ENCODE measurements at places on chromosomes 5 and 9.
A peak's percentile ranks its signal among the peaks of the same experiment; 100 is the strongest.

DNA sequence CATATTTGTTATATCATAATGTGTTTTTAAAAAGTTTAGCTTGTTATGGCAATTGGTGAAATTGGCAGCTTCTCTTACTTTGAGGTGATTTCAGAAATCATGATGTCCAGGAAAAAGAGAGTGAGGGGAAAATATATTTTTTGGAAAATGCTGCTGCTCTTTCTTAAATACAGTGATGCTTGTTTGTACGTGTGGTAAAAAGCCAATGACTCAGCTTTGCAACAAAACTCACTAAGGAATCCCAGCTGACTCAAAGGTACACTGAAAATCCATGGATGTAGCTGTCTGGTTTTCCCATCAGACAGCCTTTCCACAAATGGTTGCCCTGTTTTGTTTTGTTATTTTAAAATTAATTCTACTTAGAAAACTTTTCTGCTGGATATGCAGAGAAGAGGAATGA, 306.4 kb upstream of the PAPPA start:
- no peak for DNase-seq
- H3K27ac ChIP-seq, result no peak overlapping the region
- H3K4me1 ChIP-seq, result no peaks in the 10 kb centered on the region
- no peak overlapping the region for H3K4me3 ChIP-seq
- H3K36me3 ChIP-seq, result no peaks in the 10 kb centered on the region

GRCh38 chr9:78295731-78296130, 1.2 kb upstream of the PSAT1 start:
- no peaks in the 10 kb centered on the region for H3K27me3 ChIP-seq
- peak overlapping the region; percentile 91 for H3K4me3 ChIP-seq
- peaks cover 17% of the 10 kb centered on the region for H3K36me3 ChIP-seq
- H3K4me1 ChIP-seq, result peaks cover 61% of the 10 kb centered on the region

- DNase-seq, result no peak
- H3K27me3 ChIP-seq, result peaks cover 1% of the 10 kb centered on the region
- no peaks in the 10 kb centered on the region for H3K4me1 ChIP-seq
- no peak overlapping the region for H3K4me3 ChIP-seq
- no peak overlapping the region for H3K27ac ChIP-seq
- H3K36me3 ChIP-seq, result no peaks in the 10 kb centered on the region
Observed at GRCh38 chr5:160919626-160920025, 67.6 kb upstream of the ATP10B start.

- H3K4me1 ChIP-seq, result no peaks in the 10 kb centered on the region
- H3K27me3 ChIP-seq, result no peaks in the 10 kb centered on the region
- no peaks in the 10 kb centered on the region for H3K36me3 ChIP-seq
- H3K4me3 ChIP-seq, result no peak overlapping the region
- no peak for DNase-seq
Observed at GRCh38 chr9:8224381-8224801, 424.8 kb upstream of the DMAC1 start.

DNA sequence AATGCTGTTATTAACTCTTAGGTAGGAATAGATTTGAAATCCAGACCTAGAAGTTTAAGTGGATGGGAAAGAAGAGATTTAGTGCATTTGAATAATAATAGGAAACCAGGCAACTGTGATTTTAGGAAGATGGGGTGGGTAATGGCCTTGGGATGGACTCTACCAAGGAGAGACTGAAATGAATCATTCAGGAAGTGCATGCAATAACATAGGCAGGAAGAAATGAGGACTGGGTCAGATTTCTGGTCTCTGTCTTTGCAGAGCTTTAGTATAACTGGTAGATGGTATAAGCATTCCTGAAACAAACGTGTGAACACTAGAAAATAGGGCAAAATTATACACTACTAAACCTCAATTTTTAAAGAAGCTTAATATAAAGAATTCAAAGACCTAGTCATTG, 274.4 kb upstream of the CLINT1 start:
- no peaks in the 10 kb centered on the region for H3K4me1 ChIP-seq
- H3K36me3 ChIP-seq, result no peaks in the 10 kb centered on the region
- H3K4me3 ChIP-seq, result no peak overlapping the region
- peaks cover 1% of the 10 kb centered on the region for H3K27me3 ChIP-seq

DNA sequence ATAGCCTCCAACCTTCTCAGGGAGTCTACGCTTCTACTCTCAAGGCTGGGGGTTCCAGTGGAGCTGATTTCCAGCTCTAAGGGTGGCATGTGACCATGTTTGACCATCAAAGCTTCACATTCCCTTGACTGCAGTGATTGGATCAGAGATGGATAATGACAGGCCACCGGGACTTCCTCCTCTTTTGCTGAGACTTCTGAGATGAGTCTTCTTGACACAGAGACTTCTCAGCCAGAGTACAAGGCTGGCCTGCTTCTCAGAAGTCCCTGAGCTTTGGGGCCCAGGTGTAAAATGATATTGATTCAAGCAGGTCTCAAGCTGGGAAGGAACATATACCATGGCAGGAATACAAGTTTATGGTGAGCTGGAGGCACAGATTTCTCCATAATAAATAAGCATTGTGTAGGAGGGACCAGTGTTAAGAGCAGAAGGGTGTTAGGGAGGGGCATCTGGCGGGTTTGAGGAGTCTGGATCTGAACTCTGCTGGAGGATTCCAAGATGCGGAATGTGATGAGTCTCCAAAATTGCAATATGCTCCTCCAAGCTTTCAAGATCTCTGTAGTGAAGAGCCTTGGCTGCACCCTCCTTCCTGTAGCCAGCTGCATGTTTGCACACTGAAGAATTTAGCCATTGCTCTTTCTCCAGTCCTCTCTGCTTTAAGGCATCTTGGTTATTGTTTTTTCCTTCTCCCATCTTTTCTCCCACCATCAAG, 41.7 kb upstream of the HSD17B4 start:
- DNase-seq, result no peak
- H3K4me3 ChIP-seq, result no peak overlapping the region
- peaks cover 40% of the 10 kb centered on the region for H3K4me1 ChIP-seq
- peaks cover 2% of the 10 kb centered on the region for H3K27me3 ChIP-seq

GRCh38 chr5:77921094-77921768, 145.1 kb upstream of the TBCA start:
- H3K36me3 ChIP-seq, result no peaks in the 10 kb centered on the region
- no peak overlapping the region for H3K27ac ChIP-seq
- DNase-seq, result no peak
- H3K27me3 ChIP-seq, result peaks cover 2% of the 10 kb centered on the region

DNA sequence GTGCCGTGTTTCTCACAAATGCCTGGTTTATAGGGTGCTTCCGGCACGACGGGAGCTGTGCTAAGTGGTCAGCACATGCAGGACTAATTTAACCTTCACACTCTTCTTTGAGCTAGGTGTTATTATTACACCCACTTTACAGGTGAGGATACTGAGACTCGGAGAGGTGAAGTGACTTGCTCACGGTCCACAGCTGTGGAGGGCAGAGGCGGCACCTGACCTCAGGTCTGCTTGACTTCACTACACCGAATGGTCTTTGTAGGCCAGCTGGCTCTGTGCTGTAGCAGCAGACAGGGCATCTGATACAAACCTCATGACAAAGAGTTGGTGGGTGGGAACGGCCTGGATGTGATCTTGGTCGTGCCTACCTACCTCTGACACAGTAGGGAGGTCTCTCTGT, 102.0 kb upstream of the BOD1 start:
- peaks cover 5% of the 10 kb centered on the region for H3K27me3 ChIP-seq
- H3K36me3 ChIP-seq, result no peaks in the 10 kb centered on the region
- H3K4me3 ChIP-seq, result no peak overlapping the region
- H3K4me1 ChIP-seq, result no peaks in the 10 kb centered on the region
- DNase-seq, result no peak

DNA sequence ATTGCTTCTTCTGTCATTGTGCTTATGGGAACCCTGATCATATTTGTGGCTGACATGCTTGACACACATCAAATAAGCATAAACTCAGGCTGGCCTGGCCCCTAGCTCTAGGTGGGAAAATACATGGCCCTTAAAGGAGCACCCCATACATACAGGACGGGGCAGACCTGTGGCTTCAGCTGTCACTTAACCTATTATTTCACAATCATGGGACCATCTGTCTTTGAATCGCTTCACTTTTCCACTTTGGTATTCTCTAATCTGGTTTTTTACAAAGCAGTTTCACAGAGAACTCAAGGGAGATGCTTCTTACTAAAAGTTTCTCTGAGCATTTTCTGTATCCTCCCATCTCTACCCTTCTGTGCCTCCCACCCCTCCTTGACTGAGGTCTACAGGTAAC, 34.6 kb upstream of the LRRTM2 start:
- H3K36me3 ChIP-seq, result peaks cover 9% of the 10 kb centered on the region
- no peak for DNase-seq
- H3K4me1 ChIP-seq, result peaks cover 6% of the 10 kb centered on the region
- no peak overlapping the region for H3K27ac ChIP-seq

GRCh38 chr9:14238518-14238917, 75.4 kb downstream of the NFIB start:
- H3K36me3 ChIP-seq, result no peaks in the 10 kb centered on the region
- no peaks in the 10 kb centered on the region for H3K4me1 ChIP-seq
- no peak overlapping the region for H3K4me3 ChIP-seq
- no peaks in the 10 kb centered on the region for H3K27me3 ChIP-seq
- DNase-seq, result no peak

DNA sequence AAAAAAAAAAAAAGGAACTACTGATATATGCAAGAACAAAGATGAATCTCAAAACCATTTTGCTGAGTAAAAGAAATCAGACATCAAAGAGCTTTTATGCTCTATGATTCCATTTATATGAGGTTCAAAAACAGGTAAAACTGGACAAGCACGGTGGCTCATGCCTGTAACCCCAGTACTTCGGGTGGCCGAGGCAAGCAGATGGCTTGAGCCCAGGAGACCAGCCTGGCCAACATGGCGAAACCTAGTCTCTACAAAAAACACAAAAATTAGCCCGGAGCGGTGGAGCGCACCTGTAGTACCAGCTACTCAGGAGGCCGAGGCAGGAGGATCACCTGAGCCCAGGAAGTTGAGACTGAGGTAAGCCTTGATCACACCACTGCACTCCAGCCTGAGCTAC, 7.8 kb downstream of the PTBP3 start:
- no peak for DNase-seq
- peaks cover 50% of the 10 kb centered on the region for H3K4me1 ChIP-seq
- no peak overlapping the region for H3K27ac ChIP-seq
- no peaks in the 10 kb centered on the region for H3K27me3 ChIP-seq
- no peak overlapping the region for H3K4me3 ChIP-seq
- peaks cover 37% of the 10 kb centered on the region for H3K36me3 ChIP-seq

DNA sequence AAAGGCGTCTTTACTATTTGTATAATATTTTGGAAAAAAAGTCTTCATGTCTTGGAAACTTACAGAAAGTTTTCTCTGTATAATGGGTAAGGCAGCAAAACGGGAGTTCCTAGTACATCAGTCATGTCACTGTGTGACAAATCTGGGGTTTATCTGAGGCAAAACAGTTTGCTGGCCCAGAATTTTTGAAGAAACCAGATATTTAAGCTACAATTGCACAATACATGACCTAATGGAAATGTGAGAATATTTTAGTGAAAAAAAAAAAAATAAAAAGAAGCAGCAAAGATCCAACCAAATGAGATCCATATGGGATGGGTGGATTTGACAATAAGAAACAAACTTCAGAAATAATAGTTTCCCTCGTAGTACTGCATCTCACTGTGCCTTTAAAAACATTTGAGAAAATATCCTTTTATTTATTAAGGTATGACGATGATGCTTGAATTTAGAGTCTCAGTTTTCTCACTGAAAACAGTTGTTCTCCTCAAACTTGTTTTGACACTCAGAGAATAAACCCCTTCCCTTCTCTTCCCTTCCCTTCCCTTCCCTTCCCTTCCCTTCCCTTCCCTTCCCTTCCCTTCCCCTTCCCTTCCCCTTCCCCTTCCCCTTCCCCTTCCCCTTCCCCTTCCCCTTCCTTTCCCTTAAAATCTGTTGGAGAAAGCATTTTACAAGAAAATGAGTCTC, 180.5 kb upstream of the TUT7 start:
- no peaks in the 10 kb centered on the region for H3K36me3 ChIP-seq
- H3K4me1 ChIP-seq, result no peaks in the 10 kb centered on the region
- no peak for DNase-seq
- no peak overlapping the region for H3K27ac ChIP-seq

DNA sequence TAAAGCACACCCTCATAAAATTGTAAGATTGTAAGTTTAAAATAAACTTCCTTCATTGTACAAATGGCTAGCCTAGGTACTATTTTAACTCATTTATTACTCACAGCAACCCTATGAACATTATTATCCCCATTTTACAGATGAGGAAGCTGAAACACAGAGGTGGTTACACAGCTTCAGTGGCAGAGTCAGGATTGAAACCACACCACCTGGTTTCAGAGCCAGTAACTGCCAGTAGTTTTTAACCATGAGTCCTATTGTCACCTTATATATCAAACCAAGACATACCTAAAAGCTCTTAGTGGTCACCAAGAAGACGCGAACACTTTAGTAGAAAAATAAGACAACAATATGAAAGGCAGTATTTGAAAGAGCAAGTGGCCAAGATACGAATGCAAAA, 16.1 kb downstream of the SH3GL2 start:
- no peaks in the 10 kb centered on the region for H3K4me1 ChIP-seq
- no peaks in the 10 kb centered on the region for H3K27me3 ChIP-seq
- no peak overlapping the region for H3K4me3 ChIP-seq

GRCh38 chr5:32975656-32976375, 264.7 kb downstream of the NPR3 start:
- no peak for DNase-seq
- no peaks in the 10 kb centered on the region for H3K36me3 ChIP-seq
- no peak overlapping the region for H3K27ac ChIP-seq
- H3K4me1 ChIP-seq, result no peaks in the 10 kb centered on the region
- no peaks in the 10 kb centered on the region for H3K27me3 ChIP-seq

DNA sequence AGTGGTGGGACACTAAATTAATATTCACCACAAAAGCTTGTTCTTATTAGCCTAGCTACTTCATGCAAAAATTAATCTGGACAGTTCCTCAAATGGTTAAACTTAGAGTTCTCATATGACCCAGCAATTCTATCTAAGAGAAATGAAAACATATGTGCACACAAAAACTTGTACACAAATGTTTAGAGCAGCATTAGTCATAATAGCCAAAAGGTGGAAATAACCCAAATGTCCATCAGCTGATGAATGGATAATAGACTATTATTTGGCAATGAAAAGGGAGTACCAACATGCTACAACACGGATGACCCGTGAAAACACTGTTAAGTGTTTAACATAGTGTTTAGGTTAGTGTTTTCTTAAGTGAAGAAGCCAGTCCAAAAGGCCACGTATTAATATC, 32.8 kb upstream of the TNIP1 start:
- H3K36me3 ChIP-seq, result peaks cover 26% of the 10 kb centered on the region
- no peak for DNase-seq
- H3K4me1 ChIP-seq, result peaks cover 5% of the 10 kb centered on the region
- no peak overlapping the region for H3K27ac ChIP-seq
- H3K27me3 ChIP-seq, result no peaks in the 10 kb centered on the region

- no peaks in the 10 kb centered on the region for H3K27me3 ChIP-seq
- DNase-seq, result no peak
- no peaks in the 10 kb centered on the region for H3K36me3 ChIP-seq
- no peak overlapping the region for H3K4me3 ChIP-seq
Observed at GRCh38 chr9:118609355-118610044, 759.7 kb downstream of the BRINP1 start.

DNA sequence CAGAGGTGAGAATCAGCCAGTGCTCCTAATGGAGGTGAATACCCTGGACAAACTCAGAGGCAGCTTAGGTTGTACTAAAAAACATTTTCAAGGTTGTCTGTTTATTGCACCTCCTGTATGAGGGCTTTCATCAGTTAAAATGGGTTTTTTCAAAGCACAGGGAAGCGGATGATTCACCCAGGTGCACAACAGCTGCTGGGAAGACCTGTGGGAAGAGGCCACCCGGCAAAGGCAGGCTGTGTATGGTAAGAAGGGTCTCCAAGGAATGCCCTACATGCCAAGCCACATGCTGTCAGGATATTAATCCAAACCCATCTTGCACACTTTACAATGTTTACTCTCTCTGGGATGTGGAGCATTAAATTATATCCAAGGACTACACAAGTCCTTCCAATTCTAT, 14.7 kb downstream of the SIL1 start:
- no peak for DNase-seq
- H3K4me1 ChIP-seq, result peaks cover 22% of the 10 kb centered on the region
- no peaks in the 10 kb centered on the region for H3K27me3 ChIP-seq
- H3K4me3 ChIP-seq, result no peak overlapping the region
- H3K27ac ChIP-seq, result no peak overlapping the region

All from activated T-helper 1 cell treated with anti-CD3 and anti-CD28 coated beads, Interleukin-12 subunit alpha, Interleukin-12 subunit beta, Interleukin-2, Interleukin-4 antibody, amounts not matched to agents 30 ng/mL and 10 ng/mL and 1 ng/mL, durations not matched to agents 14 hours and 24 hours and 36 hours (primary cell).